ENCODE measurements at places on chromosomes 2 and 18.

DNA sequence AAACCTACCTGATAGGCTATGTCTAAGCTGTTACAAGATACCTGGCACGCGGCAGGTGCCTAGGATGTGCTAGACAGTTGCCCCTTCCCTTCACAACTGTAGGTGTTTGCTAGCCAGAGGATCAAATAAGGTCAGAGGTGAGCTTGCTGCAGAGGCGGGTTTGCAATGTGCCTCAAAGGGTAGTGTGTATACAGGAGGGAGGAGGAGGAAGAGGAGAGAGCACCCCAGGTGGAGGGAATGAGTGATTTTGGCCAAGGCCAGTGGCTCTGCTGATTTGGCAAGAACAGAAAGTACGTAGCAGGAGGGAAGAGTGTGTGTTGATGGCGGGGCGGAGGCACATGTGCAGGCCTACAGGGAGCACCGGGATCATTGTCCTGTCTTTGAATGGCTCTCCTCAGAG, 236.5 kb downstream of the HAUS1 start:
- no peak for DNase-seq

- no peak for DNase-seq
Measured at GRCh38 chr2:121287146-121287798, 2.3 kb upstream of the TFCP2L1 start.

DNA sequence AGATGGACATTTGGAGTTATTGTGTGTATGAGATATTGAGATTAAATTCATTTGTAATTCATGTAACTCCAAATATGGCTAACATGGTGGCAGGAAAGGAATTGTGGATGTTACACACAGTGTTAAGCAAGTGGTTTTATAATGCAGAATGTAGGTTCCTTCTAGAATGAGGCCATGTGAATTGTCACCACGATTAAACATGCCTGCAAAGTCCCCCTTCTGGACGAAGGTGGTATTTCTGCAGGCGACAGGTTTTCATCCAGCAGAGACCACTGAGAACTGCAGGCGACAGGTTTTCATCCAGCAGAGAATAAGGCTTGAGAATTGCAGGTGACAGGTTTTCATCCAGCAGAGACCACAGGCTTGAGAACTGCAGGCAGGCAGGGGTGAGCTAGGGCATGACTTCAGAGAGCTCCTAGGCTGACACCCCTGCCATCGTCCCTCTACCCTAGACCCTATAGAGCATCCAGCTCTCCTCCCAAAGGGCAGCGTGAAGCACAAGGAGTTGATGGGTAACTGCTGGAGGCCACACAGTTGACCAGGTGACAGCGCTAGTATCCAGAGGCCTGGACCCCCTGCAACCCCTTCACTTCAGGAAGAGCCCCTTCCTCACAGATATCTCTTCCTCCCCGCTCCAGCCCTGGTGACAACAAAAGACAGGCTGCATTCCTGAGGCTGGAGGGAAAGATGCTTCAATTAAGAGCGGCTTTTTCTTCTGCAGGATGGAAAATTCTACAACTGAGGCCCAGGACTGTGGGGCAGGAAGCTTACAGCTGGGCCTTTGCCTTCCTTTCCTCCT, 175.8 kb downstream of the LOXHD1 start:
- no peak for DNase-seq

DNA sequence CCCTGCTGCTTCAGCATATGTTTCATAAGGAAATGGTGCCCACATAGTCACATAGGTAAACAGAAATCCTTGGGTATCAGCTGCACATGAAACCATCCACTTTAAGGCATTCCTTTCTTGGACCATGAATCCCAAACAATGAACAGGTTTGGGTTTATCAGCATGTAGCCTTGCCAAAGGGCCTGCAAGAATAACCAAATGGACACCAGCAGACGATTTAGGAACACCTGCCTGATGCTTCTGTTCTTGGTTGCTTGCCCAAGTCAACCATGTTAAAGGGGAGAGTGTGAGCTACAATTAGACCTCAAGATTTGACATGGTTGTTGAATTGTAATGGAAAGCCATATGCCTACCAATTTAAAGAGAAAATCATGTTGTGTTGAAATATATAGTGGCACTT, 1342.7 kb upstream of the PIK3C3 start:
- DNase-seq, result no peak

GRCh38 chr2:30135541-30135940, 11.3 kb upstream of the YPEL5 start:
- no peak for DNase-seq

- no peak for DNase-seq
Measured at GRCh38 chr2:58562276-58562675, 321.2 kb upstream of the FANCL start.

- no peak for DNase-seq
Measured at GRCh38 chr2:241111440-241111805, 9.3 kb upstream of the MTERF4 start.

GRCh38 chr2:99801327-99801901, 311.6 kb upstream of the REV1 start:
- DNase-seq, result no peak

DNA sequence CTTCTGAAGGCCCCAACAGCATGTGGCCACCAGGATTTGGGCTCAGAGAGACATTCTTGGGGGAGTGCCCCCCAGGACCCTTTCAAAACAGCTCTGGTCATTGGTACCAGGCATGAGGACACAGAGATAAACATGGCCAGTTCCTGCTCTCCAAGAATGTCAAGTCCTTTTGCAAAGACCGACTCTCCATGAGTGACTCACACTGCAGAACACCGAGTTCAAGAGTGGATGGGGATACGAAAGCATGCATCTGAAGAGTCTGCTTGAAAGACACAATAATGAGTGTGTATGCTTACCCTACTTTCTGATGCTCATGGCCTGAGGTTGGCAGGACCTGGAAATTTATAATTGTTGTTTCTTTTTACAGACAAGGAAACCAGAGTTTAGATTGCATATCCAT, 450.6 kb downstream of the TSN start:
- DNase-seq, result no peak

DNA sequence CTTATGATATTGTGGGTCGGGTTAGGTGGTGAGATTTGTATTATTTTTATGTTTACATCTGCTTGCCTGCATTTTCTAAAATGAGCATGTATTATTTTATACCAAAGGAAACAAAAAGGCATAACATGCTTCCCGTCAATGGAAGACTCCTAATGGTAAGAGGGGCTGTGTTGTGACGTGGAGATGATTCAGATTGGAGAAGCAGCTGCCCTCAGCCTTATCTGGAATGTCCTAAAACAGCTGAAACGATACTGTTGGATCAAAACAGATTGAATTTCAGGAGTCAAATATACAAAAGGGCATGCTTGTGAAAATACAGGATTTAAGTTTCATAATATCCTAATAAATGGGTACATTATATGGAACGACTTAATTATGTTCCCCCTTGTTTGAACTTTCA, 19.0 kb downstream of the DGKD start:
- no peak for DNase-seq

GRCh38 chr2:99554238-99554637, 64.4 kb upstream of the REV1 start:
- DNase-seq, result no peak

DNA sequence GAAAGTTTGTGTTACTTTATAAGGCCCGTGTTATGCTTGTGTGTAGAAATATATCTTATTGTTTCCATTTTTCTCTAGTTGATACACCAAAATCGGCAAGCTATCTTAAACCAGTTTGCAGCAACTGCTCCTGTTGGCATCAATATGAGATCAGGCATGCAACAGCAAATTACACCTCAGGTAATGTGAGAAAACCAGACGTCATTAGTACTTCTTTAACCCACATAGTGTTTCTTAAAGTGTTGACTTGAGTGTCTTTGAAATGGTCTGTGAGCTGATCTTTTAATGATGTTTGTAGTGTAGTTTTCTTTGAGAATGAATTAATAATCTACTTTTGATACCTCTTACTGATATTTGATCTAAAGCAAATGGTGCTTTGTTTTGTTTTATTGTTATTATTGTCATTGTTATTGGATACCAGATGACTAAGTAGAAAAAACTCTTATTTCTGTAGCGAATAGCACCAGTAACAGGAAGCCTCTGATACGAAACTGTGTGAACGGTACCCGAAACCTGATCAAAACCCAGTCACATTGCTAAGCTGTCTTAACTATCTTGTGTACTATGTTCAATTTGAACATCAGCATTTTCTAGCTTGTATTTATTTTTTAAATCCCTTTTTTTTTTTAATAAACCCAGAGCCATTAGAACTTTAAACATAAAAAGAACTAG, 53.7 kb downstream of the PTRHD1 start:
- no peak for DNase-seq

GRCh38 chr2:174343343-174343622, 8.5 kb downstream of the SP9 start:
- no peak for DNase-seq

- no peak for DNase-seq
Measured at GRCh38 chr2:209984291-209984690, 18.1 kb upstream of the RPE start.

GRCh38 chr2:9336576-9337314, 86.6 kb downstream of the ITGB1BP1 start:
- DNase-seq, result peak; percentile 36

DNA sequence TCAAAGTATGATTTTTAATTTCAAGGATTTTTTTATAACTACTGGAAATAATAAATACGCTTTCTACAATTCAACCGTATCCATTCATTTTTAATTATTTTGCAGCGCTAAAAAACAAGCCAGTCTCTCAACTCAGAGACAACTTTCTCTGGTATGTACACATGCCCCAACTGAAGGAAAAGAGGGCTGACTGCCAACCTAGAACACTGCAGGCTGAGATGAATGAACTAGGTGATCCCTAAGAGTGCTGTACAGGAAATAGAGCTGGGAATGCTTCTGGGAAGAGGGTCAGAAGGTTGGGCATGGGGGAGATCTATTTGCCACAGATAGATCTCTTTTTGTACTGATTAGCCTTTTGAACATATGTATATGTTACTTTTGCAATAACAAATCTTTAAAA, 460.1 kb downstream of the NR4A2 start:
- no peak for DNase-seq
